ENCODE measurements at places on chromosomes 11 and 22.

GRCh38 chr11:94840209-94840608 is 72.1 kb downstream of the AMOTL1 start:
- no peak overlapping the region for H3K4me3 ChIP-seq
- DNase-seq: no peak
- H3K4me1 ChIP-seq: no peaks in the 10 kb centered on the region
- peaks cover 10% of the 10 kb centered on the region for H3K36me3 ChIP-seq
- H3K27ac ChIP-seq: no peak overlapping the region
- H3K27me3 ChIP-seq: no peaks in the 10 kb centered on the region

DNA sequence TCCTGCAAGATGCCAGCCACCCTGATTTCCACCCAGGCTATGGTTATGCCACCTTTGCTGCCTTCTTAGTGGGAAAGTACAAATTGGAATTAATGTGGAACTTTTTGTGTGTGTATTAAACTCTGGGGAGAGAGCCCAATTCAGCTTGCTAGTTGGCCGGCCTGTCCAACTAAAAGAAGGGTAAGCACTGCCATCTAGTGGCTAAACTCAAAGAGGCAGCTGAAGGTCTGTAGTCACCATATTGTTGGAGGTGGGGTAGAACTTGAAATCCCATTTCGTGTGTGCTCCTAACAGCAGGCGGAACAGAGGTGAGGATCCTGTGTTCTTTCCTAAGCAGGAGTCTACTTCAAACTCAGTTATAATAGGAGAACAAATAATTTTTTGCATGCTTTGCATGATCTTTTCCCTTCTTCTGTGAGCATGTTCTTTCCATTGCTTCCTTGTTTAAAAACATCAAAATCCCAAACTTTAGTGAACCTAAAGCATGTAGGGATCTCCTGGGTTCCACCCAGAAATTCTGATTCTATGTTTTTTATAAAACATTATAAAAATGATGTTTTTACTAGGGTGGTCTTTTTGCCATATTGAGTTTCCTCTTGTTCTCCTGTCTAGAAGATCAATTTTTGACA is 138.8 kb upstream of the SORL1-AS1 start:
- DNase-seq: peak; percentile 70
- no peak overlapping the region for H3K27ac ChIP-seq
- H3K27me3 ChIP-seq: no peaks in the 10 kb centered on the region
- H3K4me1 ChIP-seq: no peaks in the 10 kb centered on the region
- H3K36me3 ChIP-seq: peaks cover 76% of the 10 kb centered on the region

GRCh38 chr22:24585461-24585860 is 7.4 kb downstream of the LRRC75B start:
- no peaks in the 10 kb centered on the region for H3K4me1 ChIP-seq
- no peak overlapping the region for H3K4me3 ChIP-seq
- no peaks in the 10 kb centered on the region for H3K36me3 ChIP-seq
- H3K27me3 ChIP-seq: no peaks in the 10 kb centered on the region

- H3K27ac ChIP-seq: peak overlapping the region; percentile 65
- DNase-seq: no peak
- H3K4me1 ChIP-seq: peaks cover 54% of the 10 kb centered on the region
- H3K36me3 ChIP-seq: peaks cover 13% of the 10 kb centered on the region
- H3K27me3 ChIP-seq: no peaks in the 10 kb centered on the region
These were observed 132.1 kb downstream of the RAB38 start for GRCh38 chr11:88043149-88043548.

DNA sequence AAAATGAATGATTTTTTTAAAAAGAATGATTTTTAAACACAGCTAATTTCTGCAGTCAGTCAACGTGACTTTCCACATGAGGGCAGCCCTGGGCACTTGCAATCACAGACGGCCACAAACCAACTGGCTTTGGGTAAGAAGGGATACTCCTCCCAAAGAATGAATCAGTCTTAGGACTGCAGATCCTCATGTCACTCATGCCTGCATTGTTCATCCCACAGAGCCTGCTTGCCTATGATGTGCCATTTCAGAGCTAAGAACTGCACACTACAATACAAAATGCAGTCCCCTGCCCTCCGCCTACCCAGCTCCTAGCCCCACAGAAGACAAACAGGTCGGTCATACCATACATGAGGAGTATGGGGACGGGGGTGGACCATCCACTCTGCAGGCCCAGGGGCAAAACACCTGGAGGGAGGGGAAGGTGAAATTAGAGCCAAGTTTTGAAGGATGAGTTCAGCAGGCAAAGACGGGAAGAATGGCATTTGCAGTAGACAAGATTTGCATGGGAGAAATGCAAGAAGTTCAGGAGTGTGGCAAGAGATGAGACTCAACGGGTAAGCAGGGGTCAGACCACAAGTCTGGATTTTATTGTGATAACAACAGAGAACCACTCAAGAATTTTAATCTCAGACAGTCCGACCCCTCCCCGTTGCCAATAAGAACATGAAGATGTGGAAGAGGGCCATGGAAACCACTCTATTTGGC is 24.7 kb downstream of the PACSIN2 start:
- peaks cover 50% of the 10 kb centered on the region for H3K4me1 ChIP-seq
- H3K27ac ChIP-seq: no peak overlapping the region
- H3K27me3 ChIP-seq: no peaks in the 10 kb centered on the region

DNA sequence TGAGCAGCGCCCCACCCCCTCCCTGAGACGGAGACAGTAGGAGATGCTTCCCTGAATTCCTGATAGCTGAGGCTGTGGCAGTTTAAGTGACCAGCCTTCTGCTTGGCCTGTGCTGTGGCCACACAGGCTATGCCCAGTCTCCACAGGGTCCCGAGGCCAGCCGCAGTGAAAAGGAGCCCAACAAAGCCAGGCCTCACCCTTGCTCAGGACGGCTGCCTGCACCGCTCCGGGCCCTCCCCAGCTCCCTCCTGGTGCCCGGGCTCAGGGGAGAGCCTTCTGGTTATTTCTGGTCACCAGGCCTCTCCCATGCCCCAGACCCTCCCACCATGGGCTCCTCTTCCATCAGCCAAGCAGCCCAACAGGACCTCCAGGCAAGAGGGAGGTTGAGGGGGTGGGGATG is 28.8 kb downstream of the LRRC10B start:
- H3K36me3 ChIP-seq: no peaks in the 10 kb centered on the region
- H3K4me3 ChIP-seq: no peak overlapping the region
- H3K27ac ChIP-seq: 0 out of 2 replicates have a peak overlapping the region, but pooled peaks have one; percentile 60
- H3K27me3 ChIP-seq: no peaks in the 10 kb centered on the region
- DNase-seq: no peak
- peaks cover 39% of the 10 kb centered on the region for H3K4me1 ChIP-seq

DNA sequence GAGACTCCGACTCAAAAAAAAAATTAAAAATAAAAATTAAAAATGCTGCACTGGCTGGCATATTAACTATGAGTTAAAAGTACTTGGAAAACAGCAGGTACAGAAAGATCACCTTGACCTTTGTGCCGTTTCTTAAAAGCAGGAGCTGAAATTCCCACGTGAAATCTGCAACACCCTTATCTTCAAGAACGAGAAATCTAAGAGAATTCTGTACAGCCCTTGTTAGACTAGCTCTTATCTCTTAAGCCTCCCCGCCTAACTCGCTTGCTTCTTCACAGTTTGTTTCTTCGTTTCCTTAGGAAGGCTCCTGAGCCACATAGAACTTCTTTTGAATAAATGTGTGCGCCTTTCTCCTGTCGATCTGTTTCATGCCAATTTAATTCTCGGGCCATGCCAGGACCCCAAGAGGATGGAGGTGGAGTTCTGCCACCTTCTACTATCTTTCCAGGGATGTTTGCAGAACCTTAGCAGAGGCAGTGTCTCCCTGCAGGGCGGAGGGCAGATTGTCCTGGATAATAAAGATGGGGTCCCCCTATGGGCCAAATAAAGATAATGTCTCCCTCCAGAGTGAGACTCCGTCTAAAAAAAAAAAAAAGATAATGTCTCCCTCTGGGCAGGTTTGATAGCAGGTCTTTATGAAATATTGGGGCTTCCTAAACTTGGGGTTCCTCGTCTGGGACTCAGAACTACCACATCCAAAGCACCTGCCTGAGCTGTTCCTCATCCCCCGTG is 27.4 kb upstream of the SYT8 start:
- DNase-seq: no peak
- peaks cover 8% of the 10 kb centered on the region for H3K4me1 ChIP-seq
- H3K27ac ChIP-seq: no peak overlapping the region
- H3K4me3 ChIP-seq: no peak overlapping the region

GRCh38 chr11:33891714-33892327 is at the start of gene LMO2:
Gene LMO2 (minus strand): TSS chr11:33892076. CDS start chr11:33869716, 22,360 bp downstream.
- H3K27me3 ChIP-seq: no peaks in the 10 kb centered on the region
- no peaks in the 10 kb centered on the region for H3K36me3 ChIP-seq
- DNase-seq: no peak

GRCh38 chr11:67270256-67271204 is 4.3 kb downstream of the GRK2 start:
- no peaks in the 10 kb centered on the region for H3K36me3 ChIP-seq
- peak overlapping the region; percentile 94 for H3K27ac ChIP-seq
- H3K4me3 ChIP-seq: peak overlapping the region; percentile 53

GRCh38 chr22:26382782-26383181 is 46.3 kb upstream of the ASPHD2 start:
- no peak overlapping the region for H3K27ac ChIP-seq
- H3K27me3 ChIP-seq: peaks cover 29% of the 10 kb centered on the region
- no peaks in the 10 kb centered on the region for H3K36me3 ChIP-seq
- peaks cover 5% of the 10 kb centered on the region for H3K4me1 ChIP-seq
- no peak for DNase-seq
- no peak overlapping the region for H3K4me3 ChIP-seq

GRCh38 chr11:70703141-70704064 is 305.1 kb downstream of the CTTN start:
- no peaks in the 10 kb centered on the region for H3K27me3 ChIP-seq
- H3K4me3 ChIP-seq: no peak overlapping the region
- peaks cover 9% of the 10 kb centered on the region for H3K36me3 ChIP-seq
- DNase-seq: peak; percentile 63

- DNase-seq: no peak
- H3K27ac ChIP-seq: peak overlapping the region; percentile 18
- no peak overlapping the region for H3K4me3 ChIP-seq
- H3K27me3 ChIP-seq: no peaks in the 10 kb centered on the region
- H3K36me3 ChIP-seq: peaks cover 7% of the 10 kb centered on the region
These were observed 11.9 kb downstream of the HIRA start for GRCh38 chr22:19419464-19420178.

DNA sequence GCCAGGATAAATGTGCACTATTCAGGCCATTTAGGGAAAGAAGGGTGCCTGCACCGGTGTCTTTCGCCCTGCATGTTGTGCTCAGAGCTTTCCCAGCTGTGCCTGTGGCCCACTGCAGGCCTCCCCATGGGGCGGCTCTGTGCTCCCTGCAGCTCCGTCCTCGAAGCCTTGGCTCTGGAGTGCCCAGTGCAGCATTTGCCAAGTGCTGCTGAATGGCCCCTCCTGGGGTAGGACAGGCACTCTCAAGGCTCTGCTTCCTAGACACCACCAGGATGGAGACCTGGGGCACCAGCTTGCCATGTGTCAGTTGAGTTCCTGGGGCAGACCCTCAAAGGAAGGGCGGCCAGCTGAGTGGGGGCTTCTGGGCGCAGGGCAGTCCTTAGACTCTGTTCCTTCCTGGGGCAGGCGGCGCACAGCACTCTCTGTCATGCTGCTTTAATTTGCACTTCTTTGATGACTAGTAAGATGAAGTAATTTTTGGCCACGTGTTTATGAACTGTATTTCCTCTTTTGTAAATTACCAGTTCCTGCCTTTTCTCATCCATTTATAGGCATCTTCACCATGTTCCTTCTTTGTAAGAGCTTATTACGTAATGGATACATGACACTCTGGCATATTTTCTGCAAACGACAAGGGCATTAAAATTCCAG is 32.1 kb upstream of the GNB1L start:
- H3K27ac ChIP-seq: no peak overlapping the region
- peaks cover 24% of the 10 kb centered on the region for H3K4me1 ChIP-seq
- H3K27me3 ChIP-seq: no peaks in the 10 kb centered on the region
- no peak overlapping the region for H3K4me3 ChIP-seq

GRCh38 chr22:44045145-44045544 is 21.0 kb downstream of the PARVB start:
- H3K27ac ChIP-seq: no peak overlapping the region
- H3K27me3 ChIP-seq: peaks cover 2% of the 10 kb centered on the region
- peaks cover 2% of the 10 kb centered on the region for H3K36me3 ChIP-seq
- no peak overlapping the region for H3K4me3 ChIP-seq
- no peak for DNase-seq
- H3K4me1 ChIP-seq: no peaks in the 10 kb centered on the region

DNA sequence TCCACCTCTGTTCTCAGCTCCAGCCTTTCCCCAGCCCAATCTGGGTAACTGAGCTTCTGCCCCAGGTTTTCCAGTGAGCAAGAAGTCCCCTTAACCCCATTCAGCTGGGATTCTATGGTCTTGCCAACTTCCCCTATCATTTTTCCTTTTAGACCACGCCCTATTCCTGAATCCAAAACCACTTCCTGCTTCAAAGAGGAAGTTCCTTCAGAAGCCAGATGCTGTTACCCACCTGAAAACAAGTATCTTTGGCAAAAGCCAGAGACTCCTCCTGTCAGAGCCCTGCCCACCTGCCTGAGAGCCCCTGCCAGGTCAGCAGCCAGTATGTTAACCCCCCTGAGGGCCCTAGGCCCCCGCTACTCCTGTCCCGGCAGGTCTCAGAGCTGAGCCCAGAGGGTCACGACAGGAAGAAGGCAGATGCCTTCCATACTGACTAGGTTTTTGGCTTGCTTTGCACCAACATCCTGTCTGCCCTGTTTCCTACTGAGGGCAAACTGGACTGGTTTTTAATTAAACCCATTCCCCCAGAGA is 20.3 kb upstream of the MICAL2 start:
- no peak overlapping the region for H3K4me3 ChIP-seq
- H3K27ac ChIP-seq: no peak overlapping the region
- no peaks in the 10 kb centered on the region for H3K36me3 ChIP-seq
- DNase-seq: no peak
- H3K4me1 ChIP-seq: peaks cover 37% of the 10 kb centered on the region

GRCh38 chr11:73130181-73130580 is 11.9 kb downstream of the FCHSD2 start:
- H3K27me3 ChIP-seq: no peaks in the 10 kb centered on the region
- H3K36me3 ChIP-seq: no peaks in the 10 kb centered on the region
- no peak overlapping the region for H3K4me3 ChIP-seq
- no peak overlapping the region for H3K27ac ChIP-seq
- 0 out of 2 replicates have a peak, but pooled peaks cover 6% of the 10 kb centered on the region for H3K4me1 ChIP-seq
- DNase-seq: no peak

GRCh38 chr22:37427711-37428635 is 694 bp upstream of the ELFN2 start:
- H3K27ac ChIP-seq: no peak overlapping the region
- no peaks in the 10 kb centered on the region for H3K36me3 ChIP-seq
- H3K27me3 ChIP-seq: peaks cover 51% of the 10 kb centered on the region
- peaks cover 15% of the 10 kb centered on the region for H3K4me1 ChIP-seq

DNA sequence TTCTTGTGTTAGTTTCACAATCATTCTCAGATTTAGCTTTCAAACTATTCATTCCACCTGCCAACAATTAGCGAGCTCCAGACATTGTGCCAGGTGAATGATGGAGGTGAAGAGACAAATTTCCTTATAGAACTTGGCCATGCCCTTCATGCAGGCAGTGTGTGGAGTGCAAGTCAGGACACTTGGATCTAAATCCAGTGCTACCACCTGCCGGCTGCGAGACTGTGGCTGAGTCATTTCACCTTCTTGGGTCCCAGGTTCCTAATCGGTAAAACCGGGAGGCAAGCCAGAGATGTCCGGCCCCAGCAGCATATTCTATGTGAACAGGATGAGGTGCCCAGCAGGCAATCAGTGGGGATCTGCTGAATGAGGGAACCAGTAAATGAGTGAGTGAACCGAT is 18.6 kb upstream of the EHF start:
- no peak for DNase-seq
- H3K4me1 ChIP-seq: peaks cover 5% of the 10 kb centered on the region
- no peak overlapping the region for H3K27ac ChIP-seq
- H3K4me3 ChIP-seq: no peak overlapping the region
- H3K36me3 ChIP-seq: no peaks in the 10 kb centered on the region
